ENCODE measurements at places on chromosomes 2 and 18. TPM values are rescaled to one million over a fixed set of nuclear protein-coding genes. Genes with fewer than 3 reads are reported as not detected.

DNA sequence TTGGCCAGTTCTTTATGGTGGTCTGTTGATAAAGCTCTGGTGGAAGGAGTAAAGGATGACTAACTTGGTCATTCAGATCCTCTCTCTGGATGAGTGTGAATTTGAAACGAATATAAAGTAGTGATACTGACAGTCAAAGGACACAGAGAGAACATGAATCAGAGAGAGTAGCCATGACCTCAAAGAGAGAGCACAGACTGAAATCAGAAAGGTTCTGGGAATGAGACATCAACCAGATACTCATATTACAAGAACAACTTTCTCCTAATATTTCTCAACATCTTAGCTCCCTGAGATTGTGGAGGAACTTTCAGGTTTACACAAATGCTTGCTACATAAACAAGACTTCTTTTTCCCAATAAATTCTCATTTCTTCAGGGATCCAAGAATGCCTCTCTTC lies 849.1 kb upstream of the CHAC2 start:
- DNase-seq, result no peak

DNA sequence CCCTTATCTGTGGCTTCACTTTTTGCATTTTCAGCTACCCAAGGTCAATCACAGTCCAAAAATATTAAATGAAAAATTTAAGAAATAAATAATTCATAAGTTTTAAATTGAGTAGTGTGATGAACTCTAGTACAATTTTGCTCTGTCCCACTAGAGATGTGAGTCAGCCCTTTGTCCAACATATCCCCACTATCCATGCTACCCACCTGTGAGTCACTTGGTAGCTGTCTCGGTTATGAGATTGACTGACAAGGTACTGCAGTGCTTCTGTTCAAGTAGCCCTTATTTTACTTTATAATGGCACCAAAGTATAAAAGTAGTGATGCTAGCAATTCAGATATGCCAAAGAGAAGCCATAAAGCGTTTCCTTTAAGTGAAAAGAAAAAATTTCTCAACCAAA lies 28.8 kb downstream of the ADCY3 start:
- DNase-seq, result no peak

DNA sequence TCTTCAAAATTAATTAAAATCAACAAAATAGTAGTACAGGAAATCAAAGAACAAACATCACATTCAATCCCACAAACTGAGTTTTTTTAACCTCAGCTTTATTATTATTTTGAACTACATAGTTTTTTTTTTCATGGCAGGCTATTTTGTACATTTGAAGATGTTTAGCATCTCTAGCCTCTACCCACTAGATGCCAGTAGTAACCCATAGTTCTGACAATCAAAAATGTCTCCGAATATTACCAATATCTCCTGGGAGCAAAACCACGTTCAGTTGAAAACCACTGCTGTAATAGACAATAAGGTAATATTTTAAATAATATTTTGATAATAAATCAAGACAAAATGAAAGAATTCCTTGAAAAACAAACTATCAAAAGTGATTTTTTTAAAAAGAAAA lies 702.6 kb upstream of the LRRTM1 start:
- DNase-seq, result no peak

- DNase-seq, result no peak
Observed at GRCh38 chr2:229343661-229344060, 72.6 kb upstream of the PID1 start.

The VAMP8 gene
- total RNA-seq, result 2.5 TPM

GRCh38 chr2:14572633-14573032 lies 59.9 kb upstream of the LRATD1 start:
- DNase-seq, result no peak

- no peak for DNase-seq
Observed at GRCh38 chr2:172863341-172863740, 127.7 kb downstream of the RAPGEF4 start.

The KCNE4 gene
- total RNA-seq, result 3.6 TPM

The ZNF397 gene
- total RNA-seq, result 63.2 TPM

- no peak for DNase-seq
Observed at GRCh38 chr2:113025737-113026136, 20.5 kb downstream of the IL36A start.

- DNase-seq, result no peak
Observed at GRCh38 chr2:190280565-190281350, 38.9 kb downstream of the HIBCH start.

The DHRS9 gene
- 3.0 TPM for total RNA-seq

GRCh38 chr18:8196238-8196637 lies 413.0 kb upstream of the RAB12 start:
- no peak for DNase-seq

GRCh38 chr2:31660165-31660564 lies 79.4 kb upstream of the SRD5A2 start:
- DNase-seq, result no peak

The MYO7B gene
- total RNA-seq, result 0.57 TPM

DNA sequence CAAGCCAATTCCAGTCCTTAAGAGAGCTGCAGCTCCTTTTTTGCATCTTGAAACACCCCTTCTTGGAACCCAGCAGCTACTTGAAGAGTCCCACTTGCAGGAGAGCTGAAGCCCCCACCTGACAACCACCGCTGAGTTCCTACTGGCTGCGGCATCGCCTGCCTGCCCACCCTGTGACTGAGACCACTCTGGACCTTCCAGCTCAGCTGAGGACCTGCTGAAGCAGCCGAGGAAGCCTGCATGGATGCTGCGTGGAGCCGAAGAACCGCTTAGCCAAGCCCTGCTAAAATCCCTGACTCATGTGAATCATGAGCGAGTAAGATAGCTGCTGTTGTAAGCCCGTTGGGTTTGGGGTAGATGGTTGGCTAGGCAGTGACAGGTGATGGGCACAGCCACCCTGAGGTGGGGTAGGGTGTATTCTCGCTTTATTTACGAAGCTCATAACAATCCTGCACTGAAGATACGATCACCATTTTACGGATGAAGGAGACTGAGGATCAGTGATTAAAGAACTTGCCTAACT lies 78.4 kb downstream of the INHBB start:
- no peak for DNase-seq

- DNase-seq, result no peak
Observed at GRCh38 chr2:172702451-172702850, 33.2 kb upstream of the RAPGEF4 start.

The FLACC1 gene
- 9.1 TPM for total RNA-seq

The SOS1 gene
- 42.2 TPM for total RNA-seq

DNA sequence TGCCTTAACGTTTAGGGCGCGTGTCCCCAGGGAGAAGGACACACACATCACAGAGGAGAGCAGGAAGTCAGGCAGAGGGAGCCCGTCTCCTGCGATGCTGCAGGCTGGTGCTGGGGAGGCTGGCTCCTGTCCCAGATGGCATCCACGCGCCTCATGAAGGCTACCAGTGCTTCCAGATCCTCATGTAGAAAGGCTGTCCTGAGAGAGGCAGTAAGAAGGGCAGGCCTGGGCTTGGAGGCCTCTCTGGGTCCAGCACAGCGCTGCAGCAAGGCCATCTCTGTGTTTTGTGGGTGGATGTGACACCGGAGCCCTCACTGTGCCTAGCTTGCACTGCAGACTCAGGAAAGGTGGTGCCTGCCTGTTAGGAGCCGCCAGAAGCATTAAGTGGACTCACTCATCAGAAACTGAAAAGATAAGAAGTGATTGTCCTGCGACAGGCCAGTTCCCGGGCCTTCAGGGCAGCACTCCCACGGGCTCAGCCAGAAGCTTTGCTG lies 62.7 kb downstream of the FAM168B start:
- DNase-seq, result peak; percentile 89

DNA sequence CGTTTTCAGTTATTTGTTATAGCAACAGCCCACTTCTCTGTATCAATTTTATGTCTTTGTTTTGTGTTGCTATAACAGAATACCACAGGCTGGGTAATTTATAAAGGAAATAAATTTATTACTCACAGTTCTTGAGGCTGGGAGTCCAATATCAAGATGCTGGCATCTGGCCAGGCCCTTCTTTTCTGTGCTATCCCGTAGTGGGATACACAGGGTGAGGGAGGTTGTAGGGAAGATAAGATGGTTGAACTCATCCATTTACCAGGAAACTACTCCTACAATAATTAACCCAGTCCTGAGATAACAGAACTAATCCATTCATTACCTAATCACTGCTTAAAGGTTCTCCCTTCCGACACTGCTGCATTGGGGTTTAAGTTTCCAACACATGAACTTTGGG lies 220.7 kb downstream of the TPGS2 start:
- no peak for DNase-seq

DNA sequence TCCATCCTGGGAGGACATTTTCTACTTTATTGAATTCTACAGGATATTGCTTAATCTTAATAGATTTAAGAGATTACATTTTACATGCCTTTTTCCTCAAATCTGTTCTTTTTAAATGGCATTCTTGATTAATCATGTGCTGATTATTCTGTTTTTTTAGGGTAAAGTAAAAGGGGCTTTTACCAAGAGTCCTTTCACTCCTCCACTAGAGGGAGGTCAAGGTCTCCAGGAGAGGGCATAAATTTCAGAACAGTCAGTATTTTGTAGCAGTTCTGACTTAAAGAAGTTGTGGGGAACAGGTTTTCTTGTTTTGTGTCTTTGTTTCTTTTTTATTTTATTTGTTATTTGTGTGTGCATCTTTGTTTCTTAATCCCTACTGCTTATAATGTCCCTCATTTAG lies 25.4 kb downstream of the WDR75 start:
- DNase-seq, result no peak

- no peak for DNase-seq
Observed at GRCh38 chr2:9693196-9693491, 62.3 kb upstream of the YWHAQ start.

The UGT1A8 gene
- total RNA-seq, result not detected

The EVA1A gene
- total RNA-seq, result 0.86 TPM

The CYP26B1 gene
- total RNA-seq, result 21.3 TPM

DNA sequence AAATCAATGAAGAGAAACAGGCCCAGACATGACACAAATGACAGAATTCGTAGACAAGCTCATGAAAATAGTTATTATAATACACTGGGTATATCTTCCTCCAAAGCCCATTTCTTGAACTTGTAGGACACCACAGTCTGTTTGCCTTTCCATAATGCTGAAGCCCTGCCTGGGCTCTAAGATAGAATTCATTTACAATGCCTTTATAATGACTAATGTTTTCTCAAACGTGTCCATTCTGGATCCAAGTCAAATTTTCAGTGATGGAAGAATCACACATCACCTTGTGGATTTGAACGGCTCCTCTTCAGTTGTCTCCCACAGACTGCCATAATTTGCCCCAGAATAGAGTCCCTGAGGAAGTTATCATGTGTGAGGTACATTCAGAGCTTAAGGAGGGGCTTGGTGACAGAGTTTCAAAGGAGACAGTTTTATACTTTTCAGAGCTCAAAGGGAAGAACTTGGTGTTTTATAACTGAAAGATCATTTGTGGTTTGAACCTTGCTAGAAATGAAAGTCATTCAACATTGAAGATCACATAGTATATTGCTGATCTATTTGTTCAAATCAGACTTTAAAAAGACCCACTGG lies 38.2 kb downstream of the CASP8 start:
- no peak for DNase-seq

DNA sequence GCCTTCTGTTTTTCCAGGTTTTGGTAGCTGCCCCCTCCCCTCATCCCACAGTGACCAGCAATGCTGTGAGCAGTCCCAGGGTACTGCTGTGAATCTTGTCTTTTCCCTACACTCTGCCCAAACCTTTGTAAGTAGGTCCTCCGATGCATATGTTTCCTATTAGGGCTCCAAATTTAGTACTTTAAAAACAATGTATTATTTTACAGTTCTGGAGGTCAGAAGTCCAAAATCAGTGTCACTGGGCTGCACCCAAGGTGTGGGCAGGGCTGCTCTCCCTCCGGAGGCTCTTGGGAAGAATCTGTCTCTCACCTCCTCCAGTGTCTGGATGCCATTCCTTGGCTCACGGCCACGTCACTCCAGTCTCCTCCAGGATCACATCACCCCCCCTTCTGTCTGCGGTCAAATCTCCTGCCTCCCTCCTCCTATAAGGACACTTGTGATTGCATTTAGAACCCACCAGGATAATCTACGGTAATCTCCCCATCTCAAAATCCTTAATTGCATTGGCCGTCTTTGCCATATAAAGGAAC lies 208.5 kb downstream of the SH3BP4 start:
- DNase-seq, result no peak

Data from dorsolateral prefrontal cortex (tissue), 122 donors.